Left lobe of liver (tissue), 2 donors: ENCODE measurements at places on chromosomes 3 and 15. TPM values are rescaled to one million over a fixed set of nuclear protein-coding genes. Genes with fewer than 3 reads are reported as not detected.

GRCh38 chr3:124570232-124570631 is 160.0 kb upstream of the UMPS start:
- no peak for DNase-seq

DNA sequence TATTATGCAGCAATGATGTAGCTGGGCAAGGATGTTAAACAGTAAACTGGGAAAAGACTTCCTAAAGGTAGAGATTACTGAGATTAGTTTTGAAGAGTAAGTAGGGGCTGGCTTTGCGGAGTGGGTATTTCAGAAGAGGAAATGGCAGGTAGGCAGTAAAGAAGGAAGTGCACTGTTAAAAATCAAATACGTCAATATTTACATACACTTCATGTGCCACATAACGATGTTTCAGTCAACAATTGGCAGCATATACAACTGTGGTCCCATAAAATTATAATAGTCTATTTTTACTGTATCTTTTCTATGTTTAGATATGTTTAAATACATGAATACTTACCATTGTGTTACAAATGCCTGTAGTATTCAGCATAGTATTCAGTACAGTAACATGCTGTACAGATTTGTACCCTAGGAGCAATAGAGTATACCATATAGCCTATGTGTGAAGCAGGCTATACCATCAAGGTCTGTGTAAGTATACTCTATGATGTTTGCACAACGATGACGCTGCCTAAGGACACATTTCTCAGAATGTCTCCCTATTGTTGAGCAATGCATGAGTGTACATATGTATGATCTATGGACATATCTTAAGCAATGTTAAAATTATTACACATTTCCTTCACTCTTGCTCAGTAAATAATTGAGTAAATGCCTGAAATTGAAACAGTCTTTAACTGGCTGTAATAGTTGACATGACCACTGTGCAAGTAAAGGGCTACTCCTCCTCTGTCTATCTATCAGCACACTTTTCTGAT is 196.7 kb downstream of the ISL2 start:
- no peak for DNase-seq

The WWTR1 gene
- total RNA-seq = 13.2 TPM

GRCh38 chr15:67396114-67396513 is 124.8 kb upstream of the C15orf61 start:
- no peak for DNase-seq
